Hippocampal formation (tissue), 2 donors: ENCODE measurements at places on chromosomes 12 and 14.

- no peak for DNase-seq
Measured at GRCh38 chr14:52325126-52325525, 11.0 kb downstream of the PTGER2 start.

DNA sequence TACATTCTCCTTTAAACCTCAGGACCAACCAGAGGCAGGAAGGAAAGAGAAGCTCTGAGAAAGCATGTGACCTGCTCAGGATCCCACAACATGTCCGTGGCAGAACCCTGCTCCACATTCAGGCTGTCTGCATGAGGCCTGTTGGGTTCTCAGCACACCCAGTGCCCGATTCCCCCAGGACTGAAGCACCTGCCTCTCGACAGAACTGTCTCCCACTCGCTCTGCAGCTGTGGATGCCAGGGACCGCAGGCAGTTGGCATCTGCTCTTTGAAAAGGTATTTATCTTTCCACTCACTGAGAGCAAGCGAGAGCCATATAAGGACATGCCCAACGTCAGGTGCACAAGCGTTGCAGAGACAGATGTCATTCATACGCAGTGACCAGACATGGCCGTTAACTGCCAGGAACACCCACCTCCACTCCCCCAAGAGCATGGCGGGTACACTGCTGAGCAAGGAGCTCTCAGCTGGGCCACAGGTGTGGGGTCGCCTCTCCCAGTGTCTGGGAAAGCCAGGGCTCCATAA, 18.9 kb downstream of the PITPNM2 start:
- no peak for DNase-seq

GRCh38 chr12:45122768-45123380, 72.0 kb upstream of the DBX2 start:
- peak; percentile 6 for DNase-seq

GRCh38 chr12:65307169-65307501, 28.7 kb downstream of the MSRB3 start:
- no peak for DNase-seq

- DNase-seq: no peak
Measured at GRCh38 chr14:51597261-51598001, 54.3 kb upstream of the FRMD6 start.

DNA sequence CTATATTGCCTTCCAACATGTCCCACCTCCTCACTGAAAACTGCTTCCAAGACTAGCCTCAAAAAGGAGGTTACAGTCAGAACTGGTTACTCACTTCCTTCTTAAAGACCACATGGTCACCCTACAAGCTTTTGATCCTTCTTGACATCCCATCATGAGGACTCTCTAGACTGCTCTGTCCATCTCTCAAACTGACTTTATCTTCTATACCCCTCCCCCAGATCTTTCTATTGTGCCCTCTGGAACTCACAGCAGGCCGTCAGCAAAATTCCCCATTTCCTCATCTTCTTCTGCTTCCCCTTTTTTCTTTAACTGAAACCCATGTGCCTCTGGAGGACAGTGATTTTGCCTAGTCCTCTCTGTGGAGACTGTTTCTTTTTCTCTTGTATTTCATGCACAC, 18.1 kb upstream of the IGF1 start:
- DNase-seq: peak; percentile 13

DNA sequence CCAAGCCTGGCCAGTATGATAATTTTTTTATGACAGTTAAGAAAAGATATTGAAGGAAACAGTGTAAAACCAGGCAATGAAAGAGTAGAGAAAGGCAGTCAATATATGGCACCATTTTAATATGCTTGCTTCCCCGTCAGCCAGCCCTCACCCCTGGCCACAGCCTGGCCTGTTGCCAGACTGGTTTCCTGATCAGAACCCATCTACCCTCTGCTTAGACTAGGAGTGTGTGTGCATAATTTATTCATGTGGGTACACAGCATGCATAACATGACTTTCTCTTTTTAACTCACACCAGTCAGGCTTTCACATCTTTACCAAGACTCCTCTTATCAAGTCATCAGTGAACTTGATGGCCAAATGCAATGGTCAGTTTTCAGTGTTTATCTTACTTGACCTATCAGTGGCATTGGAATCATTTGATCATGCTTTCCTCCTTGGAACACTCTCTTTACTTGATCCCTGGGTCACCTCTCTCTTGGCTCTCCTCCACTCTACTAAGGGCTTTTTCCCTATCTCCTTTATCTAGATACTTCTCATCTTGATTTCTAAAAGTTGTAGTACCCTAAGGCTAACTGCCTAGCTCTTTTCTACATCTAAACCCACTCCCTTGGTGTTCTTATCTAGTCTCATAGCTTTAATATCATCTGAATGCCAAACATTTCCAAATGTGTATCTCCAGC, 10.0 kb upstream of the GPR19 start:
- no peak for DNase-seq

DNA sequence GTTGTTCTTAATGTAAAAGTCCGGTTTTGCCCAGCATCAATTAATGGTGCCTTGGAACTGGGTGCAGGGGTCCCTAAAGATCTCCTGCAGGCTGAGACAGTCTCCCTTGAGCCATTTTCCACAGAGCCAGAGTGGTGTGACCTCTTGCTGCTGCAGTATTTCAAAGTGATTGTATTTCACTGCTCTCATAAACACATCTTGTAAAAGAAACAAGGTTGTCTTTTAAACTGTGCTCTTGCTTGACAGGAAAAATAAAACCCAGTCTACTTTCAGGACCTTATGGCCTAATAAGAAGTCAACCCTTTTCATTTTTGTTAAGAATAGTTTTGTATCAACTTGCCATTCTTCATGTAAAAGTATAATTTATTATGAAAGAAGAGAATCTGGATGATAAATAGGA, 44.7 kb downstream of the TMEM117 start:
- DNase-seq: no peak

- no peak for DNase-seq
Measured at GRCh38 chr12:59181196-59181777, 261.0 kb upstream of the LRIG3 start.

DNA sequence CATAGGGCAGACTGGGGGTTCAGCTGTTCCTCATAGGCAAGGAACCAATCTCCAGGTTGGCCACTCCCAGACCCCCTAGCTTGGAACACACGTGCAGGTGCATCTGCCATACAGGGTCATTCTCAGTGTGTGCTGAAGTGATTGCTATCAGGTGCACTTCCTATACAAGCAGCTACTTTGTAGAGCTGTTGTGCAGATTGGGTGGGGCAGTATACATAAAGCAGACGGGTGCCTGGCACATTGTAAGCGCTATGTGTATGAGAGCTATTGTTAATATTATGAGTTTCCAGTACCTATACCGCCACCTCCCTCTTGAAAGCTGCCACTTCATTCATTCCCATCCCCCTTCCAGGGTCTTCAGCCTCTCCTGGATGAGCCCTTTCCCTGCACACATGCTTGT, 17.3 kb downstream of the IRF2BPL start:
- DNase-seq: no peak

DNA sequence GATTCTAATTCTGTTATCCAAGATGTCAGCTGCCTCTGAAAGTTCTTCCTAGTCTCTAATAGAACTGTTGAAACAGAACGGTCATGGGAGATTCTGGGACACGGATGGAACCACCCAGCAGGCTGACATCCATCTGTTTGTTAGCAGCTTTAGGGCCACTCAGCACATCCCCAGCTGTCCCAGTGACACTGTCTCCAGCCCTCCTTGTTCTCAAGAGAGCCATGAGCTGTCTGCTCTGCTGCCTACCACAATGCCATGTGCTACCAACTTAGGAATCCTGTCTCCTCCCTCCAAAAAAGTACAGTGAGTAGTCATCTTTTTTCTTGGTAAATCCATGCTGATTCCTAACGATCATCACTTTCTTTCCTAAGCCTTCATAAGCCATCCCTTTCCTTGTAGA, 130.5 kb downstream of the ZFP36L1 start:
- no peak for DNase-seq

DNA sequence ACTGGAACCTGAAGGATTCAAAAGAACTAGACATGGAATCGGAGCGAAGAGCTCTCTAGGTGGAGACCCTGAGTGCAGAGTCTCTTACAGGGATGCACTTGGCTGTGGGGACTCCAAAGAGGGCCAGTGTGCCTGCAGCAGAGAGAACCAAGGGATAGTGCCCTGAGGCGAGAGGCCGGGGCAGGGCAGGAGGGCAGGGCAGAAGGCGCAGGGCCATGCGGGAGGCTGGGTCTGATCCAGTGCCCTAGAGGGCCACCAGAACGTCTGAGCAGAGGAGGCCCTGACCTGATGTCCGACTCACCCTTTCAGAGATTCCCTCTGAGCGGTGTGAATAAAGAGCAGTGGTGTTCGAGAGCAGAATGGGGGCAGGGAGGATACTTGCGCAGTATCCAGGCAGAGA, 205.4 kb upstream of the FKBP4 start:
- DNase-seq: no peak

DNA sequence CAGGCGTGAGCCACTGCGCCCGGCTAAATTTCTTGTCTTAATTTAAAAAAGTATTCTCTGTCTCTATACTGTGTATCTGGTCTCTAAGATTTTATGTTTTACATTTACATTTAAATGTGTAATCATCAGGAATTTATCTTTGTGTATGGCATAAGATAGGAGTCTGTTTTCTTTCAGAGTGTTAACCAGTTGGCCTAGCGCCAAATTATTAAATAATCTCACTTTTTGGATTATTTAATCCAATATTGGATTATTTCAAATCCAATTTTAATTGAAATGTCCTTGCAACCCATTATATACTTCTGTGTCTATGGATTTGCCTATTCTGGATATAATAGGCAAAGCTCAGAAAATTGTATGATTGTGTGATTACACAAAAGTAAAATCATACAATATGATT, 45.0 kb downstream of the BAZ2A start:
- DNase-seq: no peak

- DNase-seq: no peak
Measured at GRCh38 chr12:109953656-109954055, 42.5 kb downstream of the GIT2 start.

DNA sequence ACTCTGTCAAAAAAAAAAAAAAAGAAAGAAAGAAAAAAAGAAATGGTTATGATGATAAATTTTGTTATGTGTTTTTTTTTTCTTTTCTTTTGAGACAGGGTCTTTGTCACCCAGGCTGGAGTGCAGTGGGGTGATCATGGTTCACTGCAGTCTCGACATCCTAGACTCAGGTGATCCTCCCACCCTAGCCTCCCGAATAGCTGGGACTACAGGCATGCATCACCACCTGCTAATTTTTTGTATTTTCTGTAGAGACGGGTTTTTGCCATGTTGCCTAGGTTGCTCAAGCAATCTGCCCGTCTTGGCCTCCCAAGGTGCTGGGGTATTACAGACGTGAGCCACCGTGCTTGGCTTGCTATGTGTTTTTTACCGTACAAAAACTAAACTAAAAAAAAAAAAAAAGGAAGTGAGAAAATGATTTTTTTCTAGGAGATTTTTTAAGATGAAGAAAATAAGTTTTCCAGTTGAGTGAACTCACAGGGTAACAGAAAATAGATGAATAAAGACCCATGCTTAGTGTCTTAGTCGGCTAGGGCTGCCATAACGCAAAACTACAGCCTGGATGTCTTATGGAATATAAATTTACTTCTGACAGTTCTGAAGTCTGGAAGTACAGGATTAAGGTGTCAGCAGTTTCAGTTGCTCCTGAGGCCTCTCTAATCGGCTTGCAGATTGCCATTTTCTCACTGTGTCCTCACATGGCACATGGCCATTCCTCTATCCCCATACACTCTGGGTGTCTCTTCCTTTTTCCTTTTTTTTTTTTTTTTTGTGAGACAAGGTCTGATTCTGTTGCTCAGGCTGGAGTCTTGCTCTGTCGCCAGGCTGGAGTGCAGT, 13.2 kb upstream of the APOF start:
- no peak for DNase-seq

DNA sequence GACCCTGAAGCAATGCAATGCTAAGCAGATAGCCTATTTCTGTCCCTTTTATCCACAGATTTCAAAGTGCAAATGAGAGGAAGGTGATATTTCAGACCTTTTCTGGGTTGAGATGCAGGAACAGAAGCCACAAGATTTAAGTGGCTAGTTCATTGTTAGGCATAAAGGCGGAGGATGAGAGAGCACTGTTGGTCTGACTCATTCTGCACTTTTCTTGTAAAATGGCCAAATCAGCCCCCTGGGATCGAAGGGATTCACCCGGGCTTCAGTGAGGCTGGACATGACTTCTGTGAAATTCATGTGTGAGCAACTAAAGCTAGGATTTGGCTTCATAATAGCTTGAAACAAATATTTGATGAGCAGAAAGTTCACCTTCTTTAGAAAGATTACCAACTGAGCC, 101.9 kb upstream of the OVCH1 start:
- no peak for DNase-seq

DNA sequence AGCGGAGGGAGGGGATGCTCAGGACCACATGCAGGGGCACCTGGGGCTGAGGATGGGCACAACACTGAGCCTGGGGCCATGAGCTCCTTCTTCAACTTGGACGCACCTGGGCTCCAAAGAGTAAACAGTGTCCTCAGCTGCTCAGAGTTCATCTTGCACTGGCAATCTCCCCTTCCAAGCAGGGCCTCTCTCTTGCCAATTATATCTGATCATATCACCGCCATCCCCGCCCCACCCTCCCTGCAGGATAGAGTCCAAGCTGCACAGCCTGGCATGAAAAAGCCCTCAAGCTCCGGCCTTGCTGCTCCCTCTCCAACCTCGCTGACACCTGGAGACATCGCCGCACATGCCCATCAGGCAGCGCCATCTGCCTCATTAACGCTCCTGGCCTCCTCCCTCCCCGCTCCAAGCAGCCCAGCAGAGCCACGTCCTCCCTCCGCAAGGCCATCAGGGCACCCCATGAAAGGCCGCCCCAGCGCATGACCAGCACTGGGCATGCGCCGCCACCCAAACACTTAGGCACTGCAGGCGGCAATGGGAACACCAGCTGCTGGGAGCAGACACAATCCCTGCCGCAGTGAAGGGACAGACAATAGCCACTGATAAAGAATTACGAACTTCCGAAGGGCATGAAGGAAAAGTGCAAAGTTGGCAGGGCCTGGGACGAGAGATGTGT, 88.8 kb downstream of the CHGA start:
- peak; percentile 82 for DNase-seq

- no peak for DNase-seq
Measured at GRCh38 chr14:106291626-106292025, 765.2 kb downstream of the TMEM121 start.

DNA sequence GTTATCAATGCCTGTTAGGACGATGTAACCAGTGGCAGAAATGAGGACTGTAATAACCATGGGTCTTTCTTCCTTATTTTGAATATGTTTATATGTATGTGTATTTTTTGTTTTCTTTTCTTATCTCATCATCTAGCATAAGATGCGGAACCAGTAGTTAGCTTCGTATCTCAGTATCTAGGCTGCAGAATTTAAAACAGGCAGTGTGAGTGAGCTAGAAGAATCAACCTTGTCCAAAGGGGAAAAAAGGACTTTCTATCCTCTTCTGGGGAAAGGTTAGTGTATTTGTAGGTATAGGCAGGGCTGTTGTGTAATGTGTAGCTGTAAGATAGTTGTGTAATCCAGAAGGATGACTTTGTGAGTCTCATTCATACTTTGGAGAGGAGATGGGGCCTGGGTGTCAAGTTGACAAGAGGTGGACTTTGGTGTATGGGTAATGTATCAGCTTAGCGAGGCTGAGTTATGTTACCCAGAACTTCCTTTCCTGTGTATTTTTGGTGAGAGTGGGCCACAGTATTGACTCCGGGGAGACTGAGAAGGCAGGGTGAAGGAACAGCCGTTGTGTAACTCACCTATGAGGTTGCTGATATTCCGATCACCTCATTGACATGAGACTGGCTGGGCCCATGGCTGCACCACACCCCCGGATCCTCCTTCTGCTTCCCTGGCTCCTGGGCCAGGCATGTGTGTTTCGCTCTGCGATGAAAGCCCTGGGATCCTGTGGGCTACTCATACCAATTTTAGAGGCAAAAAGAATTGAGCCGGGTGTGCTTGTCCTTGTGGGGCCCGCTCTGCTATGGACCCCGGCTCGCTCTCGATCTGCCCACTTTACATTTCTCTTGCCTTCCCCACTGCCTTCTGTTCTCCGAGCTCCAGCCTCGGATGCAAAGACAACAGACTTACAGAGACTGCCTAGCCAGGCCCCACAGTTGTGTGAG, 24.3 kb downstream of the DLK1 start:
- no peak for DNase-seq
